ENCODE measurements at places on chromosomes 7 and 10.

- no peak for DNase-seq
Measured at GRCh38 chr7:158824028-158824427, 5.3 kb downstream of the ESYT2 start.

- no peak for DNase-seq
Measured at GRCh38 chr7:128919241-128919640, 8.7 kb upstream of the KCP start.

DNA sequence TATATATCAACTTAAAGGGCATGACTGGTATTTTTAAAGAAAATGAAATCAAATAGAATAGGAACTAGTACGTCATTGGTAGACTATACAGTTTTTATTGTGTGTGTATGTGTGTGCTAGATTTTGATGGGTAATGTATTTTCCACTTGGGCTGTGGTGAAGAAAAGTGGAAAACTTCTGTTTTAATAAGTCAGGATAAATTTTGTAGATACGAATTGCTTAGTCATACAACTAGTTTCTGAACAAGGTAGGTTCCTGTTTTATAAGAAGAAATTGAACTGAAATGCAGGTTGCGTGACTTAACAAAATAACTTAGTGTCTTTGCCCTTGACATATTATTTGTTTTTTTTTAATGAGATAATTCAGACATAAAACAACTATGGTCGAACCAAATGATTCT is 24.3 kb downstream of the UBN2 start:
- DNase-seq, result no peak

GRCh38 chr7:12909483-12909882 is 222.1 kb downstream of the ARL4A start:
- no peak for DNase-seq

DNA sequence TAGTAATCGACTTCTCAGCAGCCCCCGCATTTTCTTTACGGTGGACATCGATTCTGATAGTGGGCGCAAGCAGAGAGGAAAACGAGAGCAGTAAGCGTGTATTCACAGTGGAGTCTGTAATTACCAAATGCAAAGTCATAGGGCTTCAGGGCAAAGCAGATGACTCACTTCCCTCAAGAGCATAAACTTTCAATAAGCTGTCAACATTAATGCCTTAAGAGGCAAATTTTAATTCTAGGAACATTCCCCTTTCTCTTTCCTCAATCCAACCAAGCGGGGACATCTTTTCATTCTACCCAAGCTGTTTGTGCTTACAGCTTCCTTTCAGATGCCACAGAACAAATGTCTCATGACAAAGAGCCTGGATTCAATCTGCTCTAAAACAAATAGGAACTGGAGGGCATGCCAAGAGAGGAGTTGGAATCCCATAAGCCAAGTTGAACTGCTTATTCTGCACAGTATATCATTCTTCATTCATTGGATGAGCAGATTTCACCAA is 48.6 kb downstream of the MALSU1 start:
- DNase-seq, result no peak

GRCh38 chr7:33215992-33216391 is 86.6 kb downstream of the BBS9 start:
- DNase-seq, result no peak

- no peak for DNase-seq
Measured at GRCh38 chr7:91107460-91107859, 156.8 kb upstream of the FZD1 start.

Measured in caudate nucleus (tissue), 63 donors.